ENCODE measurements at places on chromosomes 1 and 21.

DNA sequence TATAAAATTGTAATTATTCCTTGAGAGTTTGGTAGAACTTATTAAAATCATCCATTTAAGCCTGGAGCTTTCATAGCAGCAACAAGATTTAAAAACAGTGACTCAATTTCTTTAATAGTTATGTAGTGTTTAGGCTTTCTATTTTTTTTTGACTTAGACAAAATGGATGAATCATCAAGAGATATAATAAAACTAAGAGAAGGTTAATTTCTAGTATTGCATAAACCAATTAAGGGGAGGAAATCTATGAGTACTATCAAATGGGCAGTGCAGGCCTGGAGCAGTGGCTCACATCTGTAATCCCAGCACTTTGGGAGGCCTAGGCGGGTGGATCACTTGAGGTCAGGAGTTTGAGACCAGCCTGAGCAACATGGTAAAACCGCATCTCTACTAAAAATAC is 416.3 kb upstream of the USP24 start:
- DNase-seq, result no peak

DNA sequence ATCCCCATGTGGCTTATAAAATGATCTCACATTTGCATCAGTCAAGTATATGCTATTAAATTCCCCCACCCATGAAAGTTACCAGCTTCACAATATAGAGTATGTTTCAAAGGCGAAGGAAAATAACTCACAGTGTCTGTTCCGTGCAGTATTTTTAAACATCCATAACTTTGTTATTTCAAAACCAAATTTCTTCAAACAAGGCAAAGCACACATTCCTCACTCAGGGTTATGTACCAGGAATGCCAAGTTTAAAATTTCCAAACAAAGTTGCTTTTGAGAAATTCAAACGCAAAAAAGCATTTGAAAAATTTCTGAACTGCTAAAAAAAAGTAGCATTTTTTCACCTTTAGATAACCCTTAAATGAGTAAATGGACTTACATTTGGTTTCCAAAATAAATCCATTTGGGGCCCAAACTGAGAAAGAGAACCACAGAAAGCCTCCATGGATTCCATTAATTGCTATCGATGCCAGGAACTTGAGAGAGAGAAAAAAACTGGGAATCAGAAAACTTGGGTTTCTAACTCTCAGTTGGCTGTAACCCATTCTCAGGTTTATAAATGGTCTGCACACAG is 149.5 kb downstream of the SLC30A10 start:
- DNase-seq, result no peak

- no peak for DNase-seq
These were observed 233.8 kb upstream of the USP25 start for GRCh38 chr21:15495965-15496364.

GRCh38 chr1:221926441-221926840 is 184.6 kb upstream of the DUSP10 start:
- DNase-seq, result no peak

- DNase-seq, result no peak
These were observed 19.2 kb downstream of the EBNA1BP2 start for GRCh38 chr1:43152866-43153265.
